ENCODE measurements at places on chromosomes 7 and 10.

GRCh38 chr10:132685921-132686680 lies 99.8 kb downstream of the NKX6-2 start:
- DNase-seq = no peak

GRCh38 chr7:95723583-95724180 lies 48.7 kb upstream of the DYNC1I1 start:
- peak; percentile 73 for DNase-seq

- DNase-seq = no peak
Measured at GRCh38 chr7:41700044-41700471, 2.8 kb downstream of the INHBA start.

GRCh38 chr10:56844978-56845529 lies 484.0 kb upstream of the ZWINT start:
- DNase-seq = no peak

GRCh38 chr10:110396284-110396651 lies 91.5 kb upstream of the SMNDC1 start:
- DNase-seq = no peak

DNA sequence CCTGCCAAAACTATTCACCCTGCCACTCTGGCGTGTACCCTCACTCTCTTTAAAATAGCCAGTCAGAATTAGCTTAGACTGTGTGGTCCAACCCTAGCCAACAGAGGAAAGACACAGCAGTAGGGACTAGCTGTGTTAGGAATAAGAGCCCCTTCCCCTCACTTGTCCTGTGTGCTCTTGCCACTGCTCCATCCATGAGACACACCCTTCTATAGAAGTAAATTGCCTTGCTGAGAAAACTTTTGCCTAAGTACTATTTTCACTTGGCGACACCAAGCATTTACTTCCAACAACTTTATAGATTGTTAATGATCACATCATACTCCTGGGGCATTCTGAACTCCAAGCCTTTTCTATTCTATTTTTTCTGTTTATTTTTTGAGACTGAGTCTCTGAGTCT lies 170.2 kb upstream of the TRIM24 start:
- no peak for DNase-seq

GRCh38 chr7:54833001-54833467 lies 74.0 kb upstream of the SEC61G start:
- DNase-seq = no peak

DNA sequence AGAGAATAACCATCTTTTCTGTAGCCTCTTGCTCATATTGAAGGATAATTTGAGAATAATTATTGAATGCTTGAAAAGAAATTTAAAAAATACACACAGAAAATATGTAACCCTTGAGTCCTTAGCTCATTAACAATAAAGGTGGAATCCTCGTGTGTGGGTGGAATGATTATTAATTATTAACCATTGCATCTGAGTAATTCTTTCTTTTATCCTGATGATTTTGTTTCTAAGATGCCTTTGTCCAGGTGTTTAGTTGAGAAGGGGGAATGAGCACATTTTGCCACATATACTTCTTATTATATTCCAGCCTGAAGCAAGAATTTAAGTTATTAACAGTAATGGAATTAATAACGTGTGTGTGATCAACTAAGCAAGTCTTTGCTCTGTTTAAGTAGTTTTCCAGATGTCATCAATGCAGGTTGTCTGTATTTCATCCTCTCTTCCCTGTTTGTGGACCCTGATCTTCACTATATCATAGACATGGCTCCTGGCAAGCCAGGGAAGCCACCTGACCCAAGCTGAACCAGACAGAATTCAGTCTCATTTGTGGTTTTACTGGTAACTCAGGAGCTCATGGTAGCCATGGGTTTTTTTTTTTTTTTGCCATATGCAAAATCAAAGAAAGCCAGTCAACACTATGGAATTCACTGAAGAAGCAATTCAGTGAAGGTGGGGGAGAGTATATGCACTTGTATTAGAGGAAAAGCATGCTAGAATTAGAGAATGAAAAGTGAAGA lies 144.3 kb downstream of the KIF20B start:
- no peak for DNase-seq

GRCh38 chr7:29160080-29160479 lies 13.7 kb upstream of the CPVL start:
- DNase-seq = no peak

GRCh38 chr7:7979558-7979957 lies 11.0 kb downstream of the GLCCI1 start:
- DNase-seq = no peak

- peak; percentile 15 for DNase-seq
Measured at GRCh38 chr7:142338633-142339501, 81.0 kb upstream of the PRSS58 start.

DNA sequence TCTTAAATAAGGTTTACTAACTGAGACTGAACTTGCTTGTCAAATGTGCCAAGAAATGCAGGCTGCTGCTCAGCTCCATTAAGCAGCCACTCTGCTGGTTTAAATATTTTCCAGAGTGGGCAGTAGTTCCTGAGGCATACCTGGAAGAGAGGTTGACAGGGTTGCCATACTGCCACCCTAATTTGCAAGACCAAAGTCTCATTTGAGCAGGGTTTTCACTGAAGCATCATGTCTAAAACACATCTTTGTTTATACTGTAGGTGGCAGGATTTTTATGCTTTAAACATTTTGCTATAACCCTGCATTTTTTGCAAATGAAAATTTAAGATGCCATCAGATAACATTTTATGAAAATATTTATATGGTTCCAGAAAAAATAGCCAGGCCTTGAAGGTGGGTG lies 618.0 kb upstream of the LRRTM3 start:
- no peak for DNase-seq

DNA sequence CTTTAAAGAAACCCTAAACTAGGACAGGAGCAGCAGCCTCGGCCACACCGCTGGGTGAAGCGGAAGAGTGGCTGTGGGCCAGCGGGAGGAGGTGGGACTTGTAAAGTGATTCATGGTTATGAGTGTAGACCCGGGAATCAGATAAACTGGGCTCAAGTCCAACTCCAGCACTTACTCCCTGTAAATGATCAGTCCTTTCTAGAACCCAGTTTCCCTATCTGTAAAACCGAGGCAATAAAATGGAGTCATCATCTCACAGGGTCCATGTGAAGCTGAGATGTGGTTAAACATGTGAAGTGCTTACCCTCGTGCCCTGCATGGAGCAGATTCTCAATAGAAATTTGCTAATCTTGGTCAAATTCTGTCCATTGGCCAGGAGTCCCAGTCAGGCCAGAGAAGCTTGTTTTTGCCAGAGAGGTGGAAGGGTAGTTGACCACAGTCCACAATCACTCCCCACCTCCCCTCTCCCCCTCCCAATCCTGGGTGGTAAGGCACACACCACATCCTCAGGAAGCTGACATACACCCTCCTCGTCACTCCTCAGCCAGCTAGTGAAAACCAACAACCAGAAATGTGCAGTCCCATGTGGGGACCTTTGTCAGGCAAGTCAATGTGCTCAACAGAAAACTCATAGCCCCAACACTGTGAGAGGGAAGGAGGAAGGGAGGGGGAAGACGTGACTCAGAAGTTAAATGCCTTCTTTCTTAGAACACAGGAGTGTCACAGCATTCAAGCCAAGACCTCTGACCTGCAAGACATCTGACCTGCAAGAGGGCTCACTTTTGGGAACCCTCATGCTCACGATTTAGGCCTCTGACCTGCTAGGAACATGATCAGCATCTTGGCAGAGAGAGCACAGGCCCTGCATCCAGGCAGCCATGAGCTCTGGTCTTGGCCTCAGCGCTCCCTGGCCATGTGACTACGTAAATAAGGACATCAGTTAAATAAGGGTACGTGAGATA lies 145.1 kb downstream of the PLXNA4 start:
- no peak for DNase-seq

- no peak for DNase-seq
Measured at GRCh38 chr7:111729483-111729882, 167.2 kb upstream of the IMMP2L start.

GRCh38 chr10:86402283-86402941 lies 35.8 kb upstream of the GRID1 start:
- no peak for DNase-seq

- no peak for DNase-seq
Measured at GRCh38 chr7:117916309-117916708, 43.1 kb upstream of the CTTNBP2 start.

DNA sequence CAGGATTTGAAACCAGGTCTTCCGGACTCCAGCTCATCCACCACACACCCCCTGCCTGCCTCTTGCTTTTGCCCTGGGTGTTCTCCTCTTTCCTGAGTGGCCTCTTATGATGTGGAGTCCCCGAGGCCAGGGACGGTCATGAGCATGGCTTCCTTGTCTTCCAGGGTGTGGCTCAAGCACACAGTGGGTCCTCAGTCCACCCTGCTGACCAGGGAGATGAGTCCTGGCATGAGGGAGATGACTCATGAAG lies 32.8 kb downstream of the DNAJB12 start:
- DNase-seq = peak; percentile 57

- no peak for DNase-seq
Measured at GRCh38 chr10:4532467-4532866, 293.5 kb upstream of the AKR1E2 start.

DNA sequence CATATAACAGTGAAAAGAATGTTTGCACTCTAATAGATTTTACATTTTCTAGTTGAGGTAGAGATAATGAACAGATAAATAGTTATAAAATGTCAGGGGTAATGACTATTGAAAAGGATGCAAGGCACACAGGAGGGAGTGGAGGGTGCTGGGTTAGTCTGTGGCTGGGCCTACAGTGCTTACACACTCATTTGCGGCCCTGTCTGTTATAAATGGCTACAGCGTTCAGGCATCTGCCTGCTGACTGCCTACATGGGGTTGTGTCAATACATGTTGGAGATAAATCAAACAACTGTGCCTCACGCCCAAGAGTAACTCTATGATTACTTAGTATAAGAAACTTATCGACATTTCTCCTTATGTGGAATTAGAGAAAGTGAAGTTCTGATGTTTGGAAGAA lies 313.3 kb downstream of the ACTR3B start:
- DNase-seq = no peak

GRCh38 chr10:104122225-104123107 lies 495 bp downstream of the SFR1 start:
- no peak for DNase-seq

- DNase-seq = no peak
Measured at GRCh38 chr10:6909905-6910560, 330.0 kb upstream of the PRKCQ start.

GRCh38 chr7:255721-256361 lies 34.1 kb upstream of the FOXL3 start:
- DNase-seq = no peak

DNA sequence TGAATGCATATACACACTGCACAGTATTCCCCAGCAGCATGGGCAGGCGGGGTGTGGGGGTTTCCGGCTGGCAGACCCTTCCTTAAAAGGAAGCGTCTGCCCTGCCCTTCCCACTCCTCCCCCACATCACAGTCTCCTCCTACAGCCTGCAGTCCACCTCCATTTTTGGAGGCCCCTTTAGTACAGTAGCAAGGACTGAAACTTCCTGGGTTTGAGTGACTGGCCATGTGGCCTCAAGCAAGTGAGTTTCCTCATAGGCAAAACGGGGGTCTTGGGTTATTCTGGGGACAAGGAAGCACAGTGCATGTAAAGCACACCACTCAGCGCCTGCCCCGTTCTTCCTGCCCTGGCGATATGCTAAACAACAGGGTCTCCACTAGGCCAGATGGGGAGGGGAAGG lies 62.1 kb upstream of the COL13A1 start:
- no peak for DNase-seq

DNA sequence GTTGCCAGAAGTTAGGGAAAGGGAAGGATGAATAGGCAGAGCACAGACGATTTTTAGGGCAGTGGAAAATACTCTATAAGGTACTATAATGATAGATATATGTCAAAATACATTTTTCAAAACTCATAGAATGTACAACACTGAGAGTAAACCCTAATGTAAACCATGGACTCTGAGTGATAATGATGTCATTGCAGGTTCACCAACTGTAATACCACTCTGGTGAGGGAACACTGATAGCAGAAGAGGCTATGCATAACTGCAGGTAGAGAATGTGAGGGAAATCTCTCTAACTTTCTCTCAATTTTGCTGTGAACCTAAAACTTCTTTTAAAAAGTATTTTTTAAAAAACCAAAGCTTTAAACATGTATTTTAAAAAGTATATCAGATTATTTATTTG lies 22.1 kb downstream of the POT1 start:
- no peak for DNase-seq

DNA sequence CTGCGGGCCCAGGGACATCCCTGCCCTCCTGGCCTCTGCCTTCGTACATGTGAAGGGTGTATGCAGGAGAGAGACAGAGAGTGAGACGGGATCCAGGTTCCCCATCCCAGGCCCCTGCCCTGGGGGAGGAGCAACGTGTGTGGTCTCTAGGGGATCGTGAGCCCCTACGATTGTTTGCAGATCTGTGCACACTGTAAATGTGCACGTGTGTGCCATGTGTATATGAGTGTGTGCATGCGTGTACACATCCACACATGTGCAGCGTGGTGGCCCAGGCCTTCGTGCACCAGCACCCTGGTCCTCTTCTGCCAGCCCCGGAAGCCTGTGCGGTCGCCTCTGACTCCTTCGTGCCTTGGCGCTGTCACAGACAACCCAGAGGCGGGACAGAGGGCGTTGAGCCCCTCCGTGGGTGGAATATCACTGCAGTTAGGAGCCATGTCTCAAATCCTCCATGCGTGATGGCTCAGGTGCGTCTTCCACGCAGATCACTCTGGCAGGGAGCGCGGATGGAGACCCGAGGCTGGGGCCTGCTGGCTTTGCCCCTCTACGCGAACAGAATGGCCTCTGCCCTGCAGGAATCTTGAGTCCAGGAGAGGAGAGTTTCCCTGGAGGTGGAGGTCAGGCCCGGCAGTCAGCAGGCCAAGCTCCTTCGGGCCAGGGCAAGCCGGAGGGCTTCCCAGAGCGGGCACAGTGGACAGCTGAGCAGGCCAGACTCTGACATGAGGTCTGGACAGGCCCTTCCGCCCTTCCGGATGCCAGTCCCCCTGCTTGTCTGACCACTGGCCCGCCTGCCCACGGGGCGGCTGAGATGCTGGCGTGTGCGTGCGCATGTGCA lies 97.5 kb downstream of the UNCX start:
- no peak for DNase-seq

DNA sequence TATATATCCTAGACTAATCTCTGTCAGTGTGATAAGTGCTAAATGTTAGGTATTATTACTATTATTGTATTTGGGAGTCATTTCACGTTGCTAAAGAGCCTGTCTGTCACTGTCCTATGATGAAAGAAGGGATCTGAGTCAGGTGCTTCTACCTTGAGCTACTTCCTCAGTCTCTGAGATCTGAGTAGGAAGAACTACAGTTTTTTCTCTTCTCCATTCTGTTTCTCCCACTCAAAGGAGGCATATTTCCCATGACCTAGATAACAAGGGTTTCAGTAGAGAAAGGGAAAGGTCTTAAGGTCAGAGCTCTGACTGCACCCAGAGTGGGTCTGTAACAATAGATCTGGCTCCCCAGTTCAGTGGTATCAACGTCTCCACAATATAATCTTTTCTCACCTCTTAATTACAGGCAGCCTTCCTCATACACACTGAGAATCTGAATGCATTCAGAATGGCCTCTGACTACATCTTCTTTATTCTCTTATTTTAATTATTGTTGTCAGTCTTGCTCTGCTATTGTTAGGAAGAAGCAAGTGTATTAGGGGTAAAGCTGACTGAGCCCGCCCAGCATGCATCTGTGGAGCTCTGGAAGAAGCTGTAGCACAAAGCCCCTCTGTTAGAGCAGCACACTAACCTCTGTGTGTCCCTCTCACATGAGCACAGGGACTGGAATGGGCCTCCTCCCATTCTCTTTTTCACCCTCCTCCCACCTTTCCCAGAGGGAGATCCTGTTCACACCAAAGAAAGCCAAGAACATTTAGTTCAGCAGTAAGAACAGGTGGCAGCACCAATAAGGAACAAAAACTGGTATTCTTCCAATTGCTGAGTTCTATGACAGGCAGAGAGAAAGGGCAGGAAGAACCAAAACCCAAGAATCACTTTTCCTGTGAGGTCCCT lies 38.1 kb downstream of the USP54 start:
- no peak for DNase-seq

Data from NCI-H460 (cell line).